GM12878 (cell line): ENCODE measurements at places on chromosomes 6 and 20. TPM values are rescaled to one million over a fixed set of nuclear protein-coding genes. Genes with fewer than 3 reads are reported as not detected.
A peak's percentile ranks its signal among the peaks of the same experiment; 100 is the strongest.

DNA sequence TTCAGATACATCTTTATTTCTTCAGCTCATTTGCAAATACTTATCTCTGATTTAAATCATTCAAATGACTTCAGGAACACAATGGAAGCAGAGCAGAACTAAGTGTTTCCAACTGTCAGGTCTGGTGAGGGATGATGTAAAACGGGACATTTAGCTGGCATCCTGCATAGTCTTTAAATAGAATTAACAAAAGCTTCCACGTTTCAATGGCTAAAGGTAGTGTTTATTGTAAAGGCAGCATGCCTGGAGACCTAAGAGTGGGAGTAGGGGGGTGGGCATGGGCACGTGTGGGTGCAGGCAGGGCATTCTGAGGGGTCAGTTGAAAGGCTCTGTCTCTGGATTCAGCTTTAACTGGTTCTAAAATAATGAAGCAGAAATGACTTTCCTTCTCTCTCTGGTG is 174.9 kb downstream of the PLCB1 start:
- DNase-seq: no peak

XPO5 gene
- 49.6 and 50.7 TPM in 2 replicates for polyA plus RNA-seq

CST4 gene
- not detected in 2 replicates for polyA plus RNA-seq

DNA sequence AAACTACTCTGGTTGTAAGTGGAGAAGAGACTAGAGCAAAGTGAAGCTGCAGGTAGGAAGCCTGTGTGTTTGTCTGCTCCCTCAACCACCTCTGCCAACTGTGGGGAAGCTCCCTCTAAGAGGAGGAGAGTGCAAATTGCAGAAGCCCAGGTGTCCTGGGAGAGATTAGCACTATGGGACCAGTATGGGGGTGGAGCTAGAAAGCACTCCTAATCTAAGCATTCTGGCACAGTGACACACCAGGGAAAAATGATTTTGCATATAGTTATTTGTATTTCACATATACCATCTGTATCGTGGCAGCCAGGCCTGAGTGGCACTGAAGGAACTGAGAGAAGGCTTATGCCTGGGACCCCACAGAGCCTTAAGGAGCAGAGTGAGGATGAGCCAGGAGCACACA is 12.8 kb downstream of the GSTA1 start:
- DNase-seq: no peak

DNA sequence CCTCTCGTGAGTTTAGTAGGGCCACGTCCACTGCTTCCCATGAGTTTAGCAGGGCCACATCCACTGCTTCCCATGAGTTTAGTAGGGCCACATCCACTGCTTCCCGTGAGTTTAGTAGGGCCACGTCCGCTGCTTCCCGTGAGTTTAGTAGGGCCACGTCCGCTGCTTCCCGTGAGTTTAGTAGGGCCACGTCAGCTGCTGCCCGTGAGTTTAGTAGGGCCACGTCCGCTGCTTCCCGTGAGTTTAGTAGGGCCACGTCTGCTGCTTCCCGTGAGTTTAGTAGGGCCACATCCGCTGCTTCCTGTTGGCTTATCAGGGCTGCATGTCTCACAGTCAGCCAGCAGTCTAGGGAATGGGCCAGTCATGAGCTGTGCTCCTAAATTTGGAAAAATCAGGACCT is 113.7 kb upstream of the QKI start:
- no peak for DNase-seq

CAP2 gene
- not detected in 2 replicates for polyA plus RNA-seq

DNA sequence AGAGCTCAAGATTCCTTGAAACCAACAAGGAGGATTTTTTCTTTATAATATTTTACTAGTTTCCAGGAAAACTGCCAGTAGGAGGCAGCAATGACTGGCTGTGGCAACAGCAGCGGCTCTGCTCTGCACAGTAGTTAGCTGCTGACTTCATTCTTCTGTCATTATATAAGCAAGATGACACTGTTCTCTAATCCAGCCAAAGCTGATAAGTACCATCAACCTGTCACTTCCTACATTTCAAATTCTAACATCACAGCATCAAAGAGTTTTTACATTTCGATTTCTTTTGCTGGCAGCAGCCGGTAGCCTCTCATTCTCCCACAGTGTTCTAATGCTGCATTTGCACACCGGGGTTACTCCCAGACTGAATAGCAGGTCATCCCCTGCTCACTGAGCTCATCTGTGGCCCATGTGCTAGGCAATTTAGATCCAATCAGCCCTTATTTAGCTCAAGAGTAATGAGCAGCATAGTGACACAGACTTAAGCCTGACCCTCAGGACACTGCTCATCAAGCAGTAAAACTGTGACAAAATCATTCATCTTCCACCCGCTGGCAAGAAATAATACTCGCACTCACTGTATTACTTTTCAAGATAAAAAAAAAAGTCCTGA is 67.8 kb downstream of the MMS22L start:
- no peak for DNase-seq

DNA sequence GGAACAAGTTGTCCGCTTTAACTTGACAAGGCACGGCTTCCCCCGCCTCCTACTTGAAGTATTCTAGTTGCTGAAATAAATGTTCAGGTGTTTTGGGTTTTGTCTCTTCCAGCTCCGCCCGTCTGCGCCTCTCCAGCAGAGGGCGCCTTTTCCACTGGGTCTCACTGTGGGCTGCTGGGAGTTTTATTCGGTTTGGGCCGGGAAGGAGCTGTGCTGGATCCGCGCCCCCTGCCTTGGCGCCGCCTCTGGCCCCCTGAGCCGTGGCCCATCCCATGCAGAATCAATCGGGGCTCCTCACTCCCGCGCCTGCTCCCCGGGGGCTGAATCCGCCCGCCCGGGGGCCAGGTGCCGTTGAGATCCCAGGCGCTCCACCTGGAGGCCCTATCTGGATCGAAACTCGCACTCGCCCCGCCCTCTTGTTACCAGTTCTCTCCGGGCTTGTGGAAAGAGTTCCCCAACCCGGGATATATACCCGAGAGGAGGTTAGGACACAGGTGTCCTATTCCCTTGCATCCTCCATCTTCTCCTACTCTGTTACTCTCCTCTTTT is 51.0 kb upstream of the TCF21 start:
- no peak for DNase-seq

GRCh38 chr6:43780941-43781928 is 11.2 kb downstream of the VEGFA start:
- no peak for DNase-seq

- DNase-seq: peak; percentile 69
Measured at GRCh38 chr6:13526727-13527670, 39.6 kb upstream of the GFOD1 start.

DNA sequence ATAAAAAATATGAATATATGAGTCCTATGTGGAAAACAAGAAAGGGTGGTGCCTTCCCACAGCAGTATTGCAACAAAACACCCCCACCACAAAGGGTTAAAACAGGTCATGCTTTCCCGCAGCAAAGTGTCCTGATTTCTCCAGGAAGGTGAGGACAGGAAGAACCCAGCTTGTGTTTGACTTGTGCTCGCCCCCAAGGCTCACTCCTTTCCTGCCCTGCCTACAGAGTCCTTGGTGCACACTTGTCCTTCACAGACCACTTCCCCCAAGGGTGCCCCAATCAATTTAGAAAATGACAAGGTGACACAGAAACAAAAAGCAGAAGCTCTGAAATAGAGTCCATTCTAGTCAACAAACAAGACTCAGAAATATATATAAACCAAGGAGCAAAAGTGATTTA is 237.4 kb downstream of the PTPRK start:
- DNase-seq: no peak

NKAIN4 gene
- polyA plus RNA-seq: not detected in 2 replicates

DNA sequence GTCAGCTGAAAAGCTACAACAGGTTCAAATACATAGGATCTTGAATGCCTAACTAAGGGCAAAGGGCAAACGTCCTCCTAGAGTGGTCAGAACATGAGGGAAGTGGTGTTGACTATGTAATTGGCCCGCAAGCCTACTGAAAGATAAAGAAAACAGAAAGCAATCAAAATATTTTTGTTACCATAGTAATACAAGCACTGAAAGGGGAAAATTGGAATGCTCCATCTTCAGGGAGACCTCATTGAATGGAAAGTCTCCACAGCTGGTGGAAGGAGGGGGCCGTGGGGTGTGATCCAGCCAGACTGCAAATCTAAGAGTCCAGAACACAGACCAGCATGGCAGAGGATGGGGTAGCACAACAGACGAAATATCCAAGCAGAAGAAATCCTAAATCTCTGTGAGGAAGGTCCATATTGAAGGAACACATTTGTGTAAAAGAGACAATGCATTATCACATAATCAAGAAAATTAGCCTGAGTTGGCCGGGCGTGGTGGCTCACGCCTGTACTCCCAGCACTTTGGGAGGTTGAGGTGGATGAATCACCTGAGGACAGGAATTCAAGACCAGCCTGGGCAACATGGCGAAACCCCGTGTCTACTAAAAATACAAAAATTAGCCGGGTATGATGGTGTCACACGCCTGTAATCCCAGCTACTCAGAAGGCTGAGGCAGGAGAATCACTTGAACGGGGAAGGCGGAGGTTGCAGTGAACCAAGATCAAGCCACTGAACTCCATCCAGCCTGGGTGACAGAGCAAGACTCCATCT is 39.5 kb downstream of the MTFR2 start:
- no peak for DNase-seq

DNA sequence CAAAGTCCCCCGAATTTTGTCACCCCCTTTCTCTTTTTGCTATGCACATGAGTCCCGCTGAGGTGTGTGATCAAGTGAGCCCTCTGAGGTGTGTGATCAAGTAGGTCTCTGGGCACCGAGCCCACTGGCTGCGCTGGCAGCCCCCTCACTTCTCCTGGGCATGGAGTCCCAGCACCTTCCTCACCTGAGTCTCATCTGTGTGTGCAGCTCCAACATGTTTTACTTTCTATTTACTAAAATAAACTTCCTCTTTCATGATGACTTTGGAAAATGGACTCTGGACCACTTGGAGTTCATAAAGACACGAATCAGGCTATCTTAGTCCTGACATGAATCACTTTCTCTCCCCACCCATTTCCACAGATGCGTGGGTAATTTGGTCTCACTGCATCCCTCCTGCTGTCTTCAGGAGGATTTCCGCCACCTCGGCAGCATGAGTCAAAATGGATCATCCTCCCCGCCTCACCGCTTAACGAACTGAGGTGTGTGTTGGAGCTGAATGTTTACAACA is 39.8 kb downstream of the PRDM1 start:
- DNase-seq: peak; percentile 62

CTSZ gene
- 9.3 and 11.8 TPM in 2 replicates for polyA plus RNA-seq
